Mesenteric fat pad (tissue), 1 donor: ENCODE measurements at places on chromosomes 6 and 20. TPM values are rescaled to one million over a fixed set of nuclear protein-coding genes. Genes with fewer than 3 reads are reported as not detected.
A peak's percentile ranks its signal among the peaks of the same experiment; 100 is the strongest.

DNA sequence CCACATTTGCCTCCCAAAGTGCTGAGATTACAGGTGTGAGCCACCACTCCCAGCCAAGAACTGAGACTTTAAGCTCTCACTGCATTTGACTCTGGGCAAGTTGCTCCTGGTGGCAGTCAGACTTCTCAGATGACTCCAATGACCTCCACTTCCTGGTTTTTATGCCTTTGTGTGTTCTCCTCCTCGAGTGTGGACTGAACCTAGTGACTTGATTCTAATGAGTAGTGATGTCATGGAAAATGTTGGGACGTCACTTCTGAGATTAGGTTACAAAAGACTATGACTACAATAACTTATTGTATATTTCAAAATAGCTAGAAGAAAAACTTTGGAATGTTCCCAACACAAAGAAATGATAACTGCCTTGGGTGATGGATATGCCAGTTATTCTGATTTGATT lies 12.0 kb downstream of the SPINT3 start:
- no peak for DNase-seq

DNA sequence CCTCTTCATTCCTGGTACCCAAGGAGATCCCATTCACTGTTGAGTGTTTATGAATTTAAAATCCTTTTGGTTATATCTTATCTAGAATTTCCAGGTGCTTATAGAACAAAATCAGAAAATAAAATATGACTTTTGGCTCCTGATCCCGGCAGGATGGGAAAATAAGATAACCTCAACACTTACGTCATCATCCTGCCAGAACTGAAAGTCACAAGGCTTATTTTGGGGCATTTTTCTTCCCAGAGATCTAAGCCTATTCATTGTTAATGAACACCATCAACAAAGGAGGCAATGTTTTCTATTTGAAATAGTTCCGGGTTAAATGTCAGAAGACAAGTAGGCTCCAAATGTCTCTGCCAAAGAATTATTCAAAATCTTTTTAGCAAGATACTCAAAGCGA lies 580.6 kb downstream of the TFAP2A start:
- no peak for DNase-seq

- DNase-seq: no peak
These were observed 37.4 kb upstream of the JAG1 start for GRCh38 chr20:10710991-10711775.

The TAGAP gene
- total RNA-seq: 5.7 TPM

DNA sequence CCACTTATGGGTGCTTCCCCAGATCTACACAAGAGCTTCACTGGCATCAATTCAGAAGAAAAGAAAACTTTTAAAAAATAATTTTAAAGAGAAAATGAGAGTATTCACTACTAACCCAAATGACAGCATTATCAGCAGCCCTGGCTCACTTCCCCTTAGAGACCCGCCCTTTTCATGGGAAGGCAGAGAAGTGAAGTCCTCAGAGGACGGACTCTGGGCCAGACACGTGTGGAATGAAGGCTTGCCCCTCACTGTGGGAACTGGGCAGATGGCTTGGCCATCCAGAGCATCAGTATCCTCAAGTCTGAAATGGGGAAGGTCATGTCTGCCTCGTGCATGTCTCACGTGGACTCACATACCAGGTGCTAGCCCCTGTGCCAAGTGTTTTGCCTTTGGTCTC lies 63.5 kb downstream of the JAG1 start:
- DNase-seq: no peak

DNA sequence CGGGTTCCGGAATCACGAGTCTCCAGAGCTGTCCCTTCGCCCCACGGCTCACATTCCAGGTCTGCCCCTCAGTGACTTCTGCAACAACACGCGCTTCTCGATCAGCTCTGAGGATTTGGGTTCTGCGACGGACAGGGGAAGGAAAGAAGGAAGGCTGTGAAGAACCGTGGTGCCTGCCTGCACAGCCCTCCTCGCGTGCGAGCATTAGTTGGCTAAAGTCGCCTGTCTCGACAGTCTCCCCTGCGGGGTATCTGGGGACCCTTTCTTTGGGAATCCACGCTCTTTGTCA lies 23.1 kb downstream of the VPS52 start:
- peak; percentile 89 for DNase-seq

The UNC5CL gene
- total RNA-seq: 0.48 TPM

GRCh38 chr6:38591439-38591838 lies 48.3 kb downstream of the BTBD9 start:
- no peak for DNase-seq

DNA sequence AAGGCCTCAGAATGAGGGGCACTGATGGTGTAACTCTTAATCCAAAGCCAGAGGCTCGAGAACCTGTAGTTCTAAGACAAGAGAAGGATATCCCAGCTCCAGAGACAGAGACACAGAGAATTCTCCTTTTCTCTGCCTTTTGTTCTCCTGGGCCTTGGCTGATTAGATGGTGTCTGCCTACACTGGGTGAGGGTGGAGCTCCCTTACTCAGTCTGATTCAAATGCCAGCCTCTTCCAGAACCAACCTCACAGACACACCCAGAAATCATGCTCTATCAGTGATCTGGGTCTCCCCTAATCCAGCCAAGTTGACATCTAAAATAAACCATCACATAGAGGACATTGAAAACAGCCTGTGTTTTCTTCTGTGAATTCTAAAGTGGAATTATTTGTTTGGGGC lies 68.0 kb upstream of the SMIM28 start:
- no peak for DNase-seq

- no peak for DNase-seq
These were observed 343.0 kb upstream of the ZFP64 start for GRCh38 chr20:52534616-52535015.

- DNase-seq: no peak
These were observed 447.1 kb downstream of the QKI start for GRCh38 chr6:163861627-163862026.

DNA sequence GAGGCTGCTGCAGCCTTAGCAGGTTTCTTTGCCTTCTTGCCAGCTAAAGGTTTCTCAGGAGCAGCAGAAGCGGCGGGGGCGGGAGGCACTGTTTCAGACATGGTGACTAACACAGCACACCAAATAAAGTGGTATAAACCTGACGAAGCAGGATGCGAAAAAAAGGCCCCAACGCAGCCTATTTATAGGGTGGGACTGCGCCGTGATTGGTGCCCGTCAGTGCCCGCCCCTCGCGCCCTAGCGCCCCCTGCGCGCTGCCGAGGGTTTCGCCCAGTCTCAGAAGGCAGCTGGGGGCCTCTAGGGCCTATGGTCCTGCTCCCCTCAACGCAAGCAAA lies 55.0 kb downstream of the TRIM38 start:
- no peak for DNase-seq

GRCh38 chr6:9136141-9136822 lies 700.9 kb upstream of the SLC35B3 start:
- DNase-seq: no peak

DNA sequence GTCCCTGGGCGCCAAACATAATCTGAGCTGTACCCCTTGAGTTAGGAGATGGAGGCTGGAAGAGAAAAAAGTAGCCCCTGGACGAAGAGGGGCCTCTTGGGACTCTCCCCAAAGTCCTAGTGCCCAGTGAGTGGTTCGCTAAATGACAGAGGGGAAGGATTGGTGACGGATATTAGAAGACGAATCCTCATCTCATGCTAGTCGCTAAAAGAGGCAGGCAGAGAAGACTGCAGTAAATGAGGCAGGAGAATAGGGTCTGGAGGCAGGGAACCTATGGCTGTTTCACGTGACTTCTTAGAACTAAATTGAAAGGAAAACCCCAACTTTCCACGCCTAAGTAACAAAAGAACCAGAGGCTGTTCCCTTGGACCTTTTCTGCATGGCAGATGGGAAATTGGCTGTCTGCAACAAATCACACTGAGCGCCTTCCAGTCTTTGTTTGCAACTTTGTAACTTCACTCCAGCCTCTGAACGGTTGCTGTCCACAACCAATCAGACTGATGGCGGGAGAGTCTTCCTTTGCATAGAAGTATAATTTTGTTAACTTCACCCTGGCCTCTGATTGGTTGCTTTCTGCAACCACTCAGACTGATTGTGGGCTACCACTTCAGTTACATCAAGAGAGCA lies 731 bp upstream of the RBL1 start:
- DNase-seq: no peak

DNA sequence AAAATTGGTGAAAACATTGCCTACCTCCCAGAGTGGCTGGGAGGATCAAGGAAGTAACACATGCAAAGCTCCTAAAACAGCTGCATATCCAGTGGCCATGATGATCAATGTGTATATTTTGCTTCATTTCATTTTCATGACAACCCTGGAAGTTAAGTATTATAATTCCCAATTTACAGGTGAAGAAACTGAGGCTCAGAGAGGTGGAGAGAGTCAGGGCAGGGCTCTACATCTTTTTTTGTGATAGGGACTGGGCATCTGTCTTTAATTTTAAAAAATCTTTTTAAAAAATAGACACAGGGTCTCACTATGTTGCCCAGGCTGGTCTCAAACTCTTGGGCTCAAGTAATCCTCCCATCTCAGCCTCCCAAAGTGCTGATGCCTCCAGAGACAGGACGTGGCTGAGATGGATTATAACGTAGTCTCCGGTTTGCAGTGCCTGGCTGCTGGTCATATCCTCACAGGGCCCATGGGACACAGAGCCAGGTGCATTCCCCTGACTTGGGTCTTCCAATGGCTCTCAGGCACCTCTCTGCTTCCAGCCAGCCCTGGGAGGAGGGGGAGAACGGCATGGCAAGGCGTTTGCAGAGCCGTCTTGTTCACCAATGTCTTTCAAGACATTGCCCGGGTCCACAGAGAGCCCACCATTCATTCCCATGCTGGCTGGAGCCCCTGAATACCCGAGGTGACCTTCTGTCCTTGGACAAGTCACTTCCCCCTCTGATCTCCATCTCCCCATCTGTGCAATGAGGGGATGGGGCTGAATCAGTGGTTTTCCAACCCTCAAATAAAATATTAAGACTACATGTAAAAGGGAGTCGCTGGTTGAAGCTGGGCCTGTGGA lies 38.3 kb downstream of the HNF4A start:
- DNase-seq: no peak

The ELOVL5 gene
- 392 TPM for total RNA-seq

The EFHC1 gene
- total RNA-seq: 10.4 TPM

The TRIM31 gene
- total RNA-seq: not detected

- DNase-seq: no peak
These were observed 28.1 kb upstream of the FOXP4 start for GRCh38 chr6:41518118-41518517.

DNA sequence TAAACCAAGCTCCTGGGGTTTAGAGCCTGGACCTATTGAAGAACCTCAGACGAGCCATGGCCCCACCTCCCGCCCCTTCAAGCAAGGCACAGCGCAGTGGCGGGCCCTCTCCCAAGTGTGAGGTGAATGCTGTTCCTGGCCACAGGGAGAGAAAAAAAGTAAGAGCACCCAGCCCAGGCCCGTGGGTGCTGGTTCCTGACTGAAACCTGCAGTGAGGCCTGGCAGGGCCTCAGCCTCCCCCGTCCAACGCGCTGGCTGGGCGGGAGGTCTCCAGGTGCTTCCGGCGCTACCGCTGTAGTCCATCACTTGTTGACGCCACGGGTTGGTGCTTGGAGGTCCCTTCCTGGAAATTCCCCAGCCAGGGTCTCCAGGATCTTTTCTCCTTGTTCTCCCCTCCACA lies 5.5 kb upstream of the FAM83C start:
- no peak for DNase-seq

GRCh38 chr6:42279144-42279781 lies 61.6 kb upstream of the MRPS10 start:
- no peak for DNase-seq

DNA sequence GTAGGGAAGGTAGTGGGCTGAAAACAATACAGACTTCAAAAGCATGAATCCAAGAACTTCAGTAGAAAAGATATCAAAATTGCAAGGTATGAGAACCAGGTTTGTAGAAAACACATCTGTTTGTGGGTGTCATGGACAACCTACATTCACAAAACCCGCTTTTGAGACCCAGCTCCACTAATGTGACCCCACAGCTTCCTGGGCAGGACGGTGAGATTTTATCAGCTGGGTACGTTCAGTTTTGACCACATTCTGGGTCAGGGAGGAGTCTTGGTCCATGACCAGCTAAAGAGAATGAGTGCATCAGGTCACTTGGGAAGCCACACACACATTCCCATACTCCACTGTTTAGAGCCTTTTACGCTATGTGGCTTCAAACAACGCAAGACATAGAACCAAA lies 77.1 kb downstream of the BCAS1 start:
- DNase-seq: no peak

The TMEM63B gene
- 24.3 TPM for total RNA-seq

DNA sequence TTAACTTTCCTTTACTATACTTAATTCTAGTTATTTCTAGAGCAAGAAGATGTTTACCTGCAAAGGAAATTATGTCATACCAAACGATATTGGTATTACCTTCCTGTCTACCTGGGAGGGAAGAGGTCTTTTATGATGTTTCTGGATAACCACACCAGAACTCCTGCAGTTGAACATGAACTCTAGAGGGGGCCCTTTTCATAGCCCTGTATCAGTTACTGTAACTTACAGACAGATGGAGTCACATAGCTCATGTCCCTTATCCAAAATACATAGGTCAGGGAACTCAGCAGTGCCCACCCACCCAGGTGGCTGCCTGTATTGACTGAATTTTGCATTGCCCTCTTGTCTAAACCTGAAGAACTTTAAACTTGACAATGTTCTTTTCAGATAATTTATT lies 35.1 kb upstream of the MYL9 start:
- DNase-seq: no peak

The CALHM5 gene
- total RNA-seq: 2.8 TPM

DNA sequence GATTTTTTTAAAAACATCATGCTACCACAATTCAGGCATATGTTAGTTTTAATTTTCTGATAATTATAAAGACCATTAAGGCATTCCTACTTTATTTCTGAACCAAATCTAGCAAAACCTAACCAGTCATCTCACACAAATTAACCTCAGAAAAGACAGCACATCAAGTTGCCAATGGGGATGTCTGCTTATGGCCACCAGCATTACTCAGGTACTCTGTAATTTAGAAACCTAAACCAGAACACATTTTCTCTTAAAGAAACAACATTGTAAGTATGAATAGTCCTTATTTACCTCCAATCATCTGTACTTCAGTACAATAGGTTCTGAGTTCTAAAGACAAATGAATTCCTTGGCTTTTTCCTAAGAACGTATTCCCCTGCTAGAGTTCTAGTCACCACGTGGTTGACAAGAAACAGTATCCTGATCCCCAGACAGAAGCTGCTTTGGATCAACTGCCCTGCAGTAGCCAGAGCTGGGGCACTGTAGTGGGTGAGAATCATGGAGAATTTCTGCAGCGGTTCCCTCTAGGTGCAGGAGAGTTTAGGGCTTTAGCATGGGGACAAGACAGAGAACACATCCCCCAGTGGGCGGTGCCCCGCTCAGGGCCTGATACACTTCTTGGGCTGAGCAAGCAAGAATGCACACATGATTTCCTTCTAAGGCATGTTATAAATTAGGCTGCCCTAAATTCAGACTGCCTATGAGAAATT lies 15.4 kb downstream of the GCLC start:
- DNase-seq: no peak
